ENCODE measurements at places on chromosomes 1 and 21.

DNA sequence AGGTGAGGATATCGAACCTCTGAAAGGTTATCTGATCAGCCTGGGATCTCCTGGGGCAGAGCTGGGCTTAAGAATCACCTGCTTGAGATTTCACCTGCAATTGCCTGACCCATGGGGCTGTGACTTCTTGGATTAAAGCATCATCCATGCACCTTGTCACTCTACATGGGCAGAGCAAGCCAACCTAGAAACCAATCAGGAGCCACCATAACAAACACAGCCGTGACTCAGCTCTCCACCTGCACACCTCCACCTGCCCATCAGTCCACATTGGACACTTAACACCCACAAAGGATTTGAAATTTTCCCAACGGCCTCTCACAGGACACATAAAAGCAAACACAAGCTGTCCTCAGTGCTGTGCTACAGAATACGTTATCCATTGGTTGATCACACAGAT, 35.1 kb upstream of the ETS2 start:
- no peak for DNase-seq

- no peak for DNase-seq
Observed at GRCh38 chr1:219826290-219826689, 102.1 kb downstream of the SLC30A10 start.

- DNase-seq: no peak
Observed at GRCh38 chr1:115771094-115771846, 2.8 kb upstream of the CASQ2 start.

DNA sequence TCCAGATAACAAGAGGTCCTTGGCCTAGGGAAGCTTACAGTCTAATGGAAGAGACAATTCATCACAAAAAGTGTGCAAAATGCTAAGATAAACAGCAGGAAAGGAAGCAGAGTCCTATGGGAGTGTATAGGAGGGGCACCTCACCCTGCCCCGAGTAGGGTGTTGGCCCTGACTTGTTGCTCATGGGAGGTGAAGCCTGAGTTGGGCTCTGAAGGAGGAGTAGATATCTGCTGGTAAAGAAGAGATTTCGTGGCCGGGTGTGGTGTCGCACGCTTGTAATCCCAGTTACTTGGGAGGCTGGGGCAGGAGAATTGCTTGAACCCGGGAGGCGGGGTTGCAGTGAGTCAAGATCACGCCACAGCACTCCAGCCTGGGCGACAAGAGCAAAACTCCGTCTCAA, 18.6 kb upstream of the GPR37L1 start:
- DNase-seq: no peak

GRCh38 chr1:6614019-6614928, 743 bp downstream of the PHF13 start:
- peak; percentile 41 for DNase-seq

GRCh38 chr1:200634261-200635122, 13.9 kb upstream of the KIF14 start:
- DNase-seq: no peak

- no peak for DNase-seq
Observed at GRCh38 chr1:10775763-10776162, 20.7 kb downstream of the CASZ1 start.

DNA sequence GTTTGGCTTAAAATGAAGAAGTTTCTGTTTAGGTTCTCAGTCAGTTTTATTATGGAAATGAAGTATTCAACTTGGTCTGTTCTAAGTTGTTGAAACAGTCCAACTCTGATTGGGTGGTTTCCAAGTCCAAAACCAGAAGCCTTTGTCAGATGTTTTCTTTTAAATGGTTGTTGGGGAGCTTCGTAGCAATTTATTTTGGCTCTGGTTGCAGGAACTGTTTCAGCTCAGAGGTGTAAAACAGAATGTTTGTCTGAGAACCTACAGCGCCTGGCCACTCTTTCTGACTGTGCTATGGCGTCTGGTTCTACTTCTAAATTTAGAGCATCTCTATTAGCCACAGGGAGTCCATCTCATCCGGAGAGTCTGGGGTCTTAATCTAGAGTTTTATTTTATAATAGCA, 582.6 kb upstream of the TMPRSS15 start:
- no peak for DNase-seq

GRCh38 chr1:18300376-18300775, 180.4 kb upstream of the KLHDC7A start:
- no peak for DNase-seq

GRCh38 chr1:209672705-209673630, 2.2 kb upstream of the G0S2 start:
- no peak for DNase-seq

GRCh38 chr1:224785040-224785328, 144.5 kb upstream of the DNAH14 start:
- no peak for DNase-seq

DNA sequence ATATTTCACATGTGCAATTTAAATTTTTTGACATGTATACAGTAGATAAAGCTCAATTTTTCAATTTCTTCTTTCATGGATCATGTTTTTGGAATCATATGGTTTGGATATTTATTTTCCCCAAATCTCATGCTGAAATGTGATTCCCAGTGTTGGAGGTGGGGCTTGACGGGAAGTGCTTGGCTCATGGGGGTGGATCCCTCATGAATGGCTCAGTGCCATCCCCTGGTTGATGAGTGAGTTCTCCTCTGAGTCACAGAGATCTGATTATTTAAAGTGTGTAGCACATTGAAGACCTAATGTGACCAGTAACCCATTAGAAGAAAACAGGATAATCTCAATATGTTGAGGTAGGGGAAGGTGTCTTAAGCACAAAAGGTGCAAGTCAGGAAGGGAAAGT, 9.1 kb upstream of the IFI16 start:
- DNase-seq: no peak

DNA sequence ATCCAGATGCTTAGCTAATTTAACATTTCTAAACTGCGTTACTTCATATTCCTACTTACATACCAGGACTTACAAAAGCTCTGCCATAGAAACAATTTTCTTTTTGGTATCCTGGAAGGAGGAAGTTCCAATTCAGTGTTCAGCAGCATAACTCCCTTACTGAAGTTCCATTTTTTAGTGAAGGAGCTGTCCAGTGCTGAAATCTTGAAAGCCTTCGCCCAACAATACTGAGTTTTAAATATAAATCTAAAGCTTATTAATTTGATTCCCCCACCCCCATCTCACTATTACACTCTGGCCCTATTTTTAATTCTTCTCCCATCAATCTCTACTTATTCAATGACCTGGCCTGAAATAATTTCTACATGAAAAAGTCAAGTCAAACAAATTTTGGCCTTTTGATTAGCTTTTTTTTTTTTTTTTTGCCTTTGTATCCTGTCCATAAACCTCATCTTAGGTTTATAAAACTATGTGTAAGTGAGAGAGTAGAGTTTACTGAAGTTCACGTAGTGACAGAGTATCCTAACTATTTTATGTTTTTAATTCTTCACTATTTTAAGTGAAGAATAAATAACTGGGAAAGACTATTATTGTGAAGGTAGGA, 323.0 kb upstream of the PLD5 start:
- no peak for DNase-seq

DNA sequence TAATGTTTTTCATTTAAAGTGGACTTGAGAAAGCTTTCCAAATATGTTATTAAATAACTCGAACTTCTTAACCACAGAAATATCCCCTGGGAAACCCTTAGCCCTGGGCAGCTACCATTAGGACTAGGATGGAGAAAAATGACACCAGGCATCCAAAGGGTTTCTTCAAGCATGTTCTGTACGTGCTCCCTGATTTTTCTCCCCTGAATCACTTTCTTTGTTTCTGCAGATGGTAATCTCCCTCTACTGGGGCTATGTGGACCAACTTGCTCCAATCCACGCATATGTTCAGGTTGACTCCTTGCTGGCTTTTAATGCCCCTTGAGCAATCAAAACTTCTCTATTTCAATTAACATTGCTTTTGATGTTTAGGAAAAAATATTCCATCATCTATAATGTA, 312.7 kb upstream of the C1orf87 start:
- DNase-seq: no peak

DNA sequence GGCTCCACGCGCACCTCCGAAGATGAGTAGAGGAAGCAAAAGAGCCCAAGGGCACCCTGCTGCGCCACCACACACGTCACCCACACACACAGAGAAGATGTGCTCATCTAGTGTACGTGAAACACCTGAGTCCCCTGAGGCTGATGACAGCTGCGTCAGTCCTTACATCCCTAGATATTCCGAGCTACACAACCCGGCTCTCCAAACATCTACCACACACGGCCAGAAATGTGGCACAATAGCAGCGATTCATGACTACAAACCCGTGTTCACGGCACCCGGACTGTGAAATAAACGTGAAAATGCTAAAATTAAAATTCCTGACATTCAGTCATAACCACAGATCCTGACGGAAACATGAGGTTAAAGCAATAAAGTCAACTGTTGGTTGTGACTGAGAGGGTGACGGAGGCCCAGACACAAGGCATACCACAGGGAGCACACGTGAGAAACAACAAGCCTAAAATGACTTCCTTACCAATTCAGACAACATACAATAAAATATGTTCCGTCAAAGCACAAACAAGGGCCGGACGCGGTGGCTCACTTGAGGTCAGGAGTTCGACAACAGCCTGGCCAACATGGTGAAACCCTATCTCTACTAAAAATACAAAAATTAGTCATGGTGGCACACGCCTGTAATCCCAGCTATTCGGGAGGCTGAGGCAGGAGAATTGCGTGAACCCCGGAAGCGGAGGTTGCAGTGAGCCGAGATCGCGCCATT, 7.3 kb downstream of the SSU72 start:
- DNase-seq: no peak

GRCh38 chr1:25477448-25478034, 46.8 kb downstream of the MACO1 start:
- DNase-seq: no peak

DNA sequence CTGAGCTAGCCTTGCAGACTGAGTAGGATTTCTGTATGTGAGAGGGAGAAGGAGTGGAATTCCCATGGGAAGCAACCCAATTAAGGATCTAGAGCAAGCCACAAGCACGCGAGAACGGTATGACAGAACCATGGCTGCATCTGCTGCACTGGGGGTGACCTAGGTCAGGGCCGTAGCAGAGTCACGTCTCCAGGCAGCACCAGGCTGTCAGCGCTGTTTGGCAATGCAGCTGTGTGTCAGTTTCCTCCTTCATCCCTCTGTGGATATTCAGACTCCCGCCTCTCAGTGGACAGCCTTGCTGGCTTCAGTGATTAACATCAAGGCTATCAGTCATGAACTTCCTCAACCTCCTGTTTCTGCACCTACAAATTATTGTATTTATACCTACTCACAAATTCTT, 118.1 kb upstream of the PPP2R5A start:
- no peak for DNase-seq

- DNase-seq: no peak
Observed at GRCh38 chr1:63466759-63467158, 56.3 kb downstream of the ITGB3BP start.

GRCh38 chr1:184194236-184194635, 142.7 kb downstream of the TSEN15 start:
- no peak for DNase-seq

DNA sequence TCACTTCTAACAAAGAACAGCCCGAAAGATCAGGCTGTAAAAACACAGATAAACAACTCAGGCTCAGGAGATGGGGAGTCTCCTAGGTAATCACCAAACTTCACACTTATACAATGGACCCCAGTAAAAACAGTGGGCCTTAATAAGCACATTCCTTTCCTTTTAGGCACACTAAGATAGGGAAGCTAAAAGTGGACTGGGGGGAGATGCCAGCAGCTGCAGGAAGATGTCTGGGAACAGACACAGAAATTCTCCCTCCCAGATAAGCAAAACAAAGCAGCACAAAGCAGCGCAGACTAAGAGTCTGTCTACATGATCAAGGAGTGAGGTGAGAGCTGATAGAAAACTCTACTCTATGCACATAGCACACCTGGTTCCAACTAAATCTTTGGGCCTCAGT, 29.0 kb upstream of the CTBS start:
- no peak for DNase-seq

GRCh38 chr1:170776777-170777176, 112.8 kb downstream of the PRRX1 start:
- DNase-seq: no peak

DNA sequence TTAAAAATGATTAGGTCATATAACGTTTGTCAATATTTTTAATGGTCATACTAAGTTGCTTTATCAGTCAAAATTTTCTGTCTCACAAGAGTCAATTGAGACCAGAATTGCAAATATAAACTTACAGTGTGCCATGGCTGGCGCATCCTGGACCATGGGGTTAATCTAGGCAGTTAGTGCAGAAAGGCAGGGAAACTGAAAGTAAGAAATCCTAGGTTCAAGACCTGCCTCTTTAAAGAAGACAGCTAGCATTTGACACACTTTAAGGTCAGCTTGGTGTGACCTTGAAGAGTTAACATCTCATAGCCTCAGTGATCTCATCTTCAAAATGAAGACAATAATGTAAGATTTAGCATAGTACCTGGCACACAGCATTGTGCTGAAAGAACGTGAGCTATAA, 210.0 kb upstream of the DAB1 start:
- DNase-seq: no peak

DNA sequence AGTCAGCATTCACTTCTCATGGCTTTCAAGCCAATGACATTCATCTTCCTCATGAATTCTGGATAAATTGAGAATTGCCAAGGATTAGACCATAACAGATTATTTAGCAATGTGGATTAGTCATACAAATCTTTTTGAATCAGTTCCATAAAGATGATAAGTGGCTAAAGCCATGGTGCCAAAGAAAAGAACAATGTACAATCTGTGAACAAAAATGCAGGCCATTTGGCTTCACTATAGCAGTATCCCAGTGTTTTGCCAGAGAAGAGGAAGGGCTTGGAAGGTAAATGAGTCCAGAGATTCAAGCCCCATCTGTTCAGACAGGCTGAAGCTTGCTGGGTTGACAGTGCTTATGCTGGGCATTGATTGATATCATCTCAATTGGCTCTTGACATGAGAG, 376.4 kb upstream of the LRRC7 start:
- no peak for DNase-seq

DNA sequence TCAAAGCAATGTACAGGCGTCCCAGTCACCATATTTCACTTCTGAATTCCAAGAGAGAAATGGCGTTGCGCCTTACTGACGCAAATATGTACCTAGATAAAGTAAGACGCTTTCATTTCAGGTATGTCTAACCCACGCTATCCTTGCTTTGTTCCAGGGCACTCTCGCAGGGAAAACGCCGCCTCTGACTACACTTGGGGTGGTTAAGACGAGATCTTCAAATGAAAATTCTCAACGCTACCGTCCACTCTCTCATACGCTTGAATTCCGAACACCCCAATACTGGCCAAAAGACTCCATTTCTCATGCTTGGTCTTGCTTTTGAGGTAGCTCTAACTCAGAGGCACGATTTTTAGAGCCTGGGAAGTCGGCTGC, 736 bp upstream of the ZMPSTE24 start:
- no peak for DNase-seq

GRCh38 chr1:8985915-8986813, 40.1 kb downstream of the SLC2A7 start:
- DNase-seq: no peak

DNA sequence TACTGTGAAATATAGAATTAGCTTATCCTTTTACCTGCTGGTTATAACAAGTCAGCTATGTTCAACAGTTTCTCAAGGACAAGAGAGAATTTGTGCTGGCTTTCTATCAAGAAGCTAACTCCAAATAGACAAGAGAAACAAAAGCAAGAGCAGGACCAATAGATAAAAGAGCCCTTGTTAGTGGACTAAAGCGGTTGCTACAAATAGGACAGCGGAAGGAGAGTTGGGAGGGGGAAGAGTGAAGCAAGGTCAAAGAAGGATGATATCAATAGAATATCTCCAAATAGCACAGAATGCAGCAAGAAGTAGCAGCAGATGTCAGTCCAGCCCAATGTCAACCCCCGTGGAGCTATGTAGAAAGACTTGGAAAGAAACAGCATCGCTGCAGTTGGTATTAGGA, 53.0 kb upstream of the AKT3 start:
- DNase-seq: no peak

GRCh38 chr1:70994753-70995268, 52.8 kb downstream of the PTGER3 start:
- no peak for DNase-seq

Data from activated gamma-delta T cell treated with anti-CD3 and anti-CD28 coated beads, Interleukin-2, amount 50 U/mL, for 16 hours (primary cell).